B cell (primary cell): ENCODE measurements at places on chromosomes 4 and X.

DNA sequence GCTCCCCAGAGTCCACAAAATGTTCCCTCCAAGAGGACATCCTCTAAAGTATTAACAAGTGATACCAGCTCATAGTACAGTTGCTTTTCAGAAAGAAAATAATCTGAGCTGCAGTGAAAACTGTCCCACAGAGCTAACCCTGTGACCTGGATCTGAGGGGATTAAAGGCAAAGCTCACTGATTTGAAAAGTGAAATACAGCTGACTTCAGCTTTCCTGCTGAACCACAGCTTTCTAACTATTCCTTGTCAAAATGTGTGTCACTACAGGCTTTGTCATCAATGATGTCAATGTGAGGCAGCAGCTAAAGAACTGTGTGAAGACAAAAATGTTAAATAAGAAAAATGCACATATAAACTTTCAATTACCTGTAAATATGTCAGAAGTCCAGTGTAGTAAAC, 36.9 kb downstream of the DCHS2 start:
- no peaks in the 10 kb centered on the region for H3K36me3 ChIP-seq
- no peak overlapping the region for H3K4me3 ChIP-seq
- DNase-seq = no peak
- no peaks in the 10 kb centered on the region for H3K4me1 ChIP-seq
- H3K27me3 ChIP-seq = no peaks in the 10 kb centered on the region

- H3K27me3 ChIP-seq = no peaks in the 10 kb centered on the region
- H3K27ac ChIP-seq = no peak overlapping the region
- no peak overlapping the region for H3K4me3 ChIP-seq
- no peak for DNase-seq
Measured at GRCh38 chr4:3717241-3717640, 48.9 kb upstream of the ADRA2C start.

- no peak for DNase-seq
- no peaks in the 10 kb centered on the region for H3K4me1 ChIP-seq
- H3K27ac ChIP-seq = no peak overlapping the region
- H3K4me3 ChIP-seq = no peak overlapping the region
- no peaks in the 10 kb centered on the region for H3K36me3 ChIP-seq
Measured at GRCh38 chr4:93918856-93919255, 90.3 kb downstream of the ATOH1 start.

DNA sequence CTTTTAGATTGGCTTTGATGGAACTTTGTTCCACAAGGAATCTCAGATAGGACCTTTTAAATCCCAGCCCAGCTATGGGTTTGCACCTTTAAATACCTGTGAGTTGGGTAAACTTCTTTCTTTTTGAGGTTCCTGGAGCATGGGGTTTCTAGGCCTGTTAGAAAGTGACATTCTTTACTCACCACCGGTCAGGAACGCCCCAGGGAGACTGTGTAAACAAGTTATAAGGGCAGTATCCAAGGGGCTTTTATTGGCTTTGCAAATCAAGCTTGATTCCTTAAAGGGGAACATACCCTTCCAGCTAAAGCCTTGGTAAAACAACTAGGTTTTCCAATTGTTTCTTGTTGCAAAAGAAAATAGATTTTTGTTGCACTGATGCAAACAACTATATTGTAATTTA, 93.4 kb downstream of the TENT5D start:
- H3K36me3 ChIP-seq = no peaks in the 10 kb centered on the region
- H3K4me1 ChIP-seq = no peaks in the 10 kb centered on the region
- no peaks in the 10 kb centered on the region for H3K27me3 ChIP-seq
- DNase-seq = no peak
- no peak overlapping the region for H3K4me3 ChIP-seq
- H3K27ac ChIP-seq = no peak overlapping the region

- DNase-seq = no peak
- no peak overlapping the region for H3K27ac ChIP-seq
- no peaks in the 10 kb centered on the region for H3K27me3 ChIP-seq
Measured at GRCh38 chr4:80918004-80918403, 112.5 kb upstream of the BMP3 start.

- no peaks in the 10 kb centered on the region for H3K36me3 ChIP-seq
- H3K4me3 ChIP-seq = peak overlapping the region; percentile 83
- peaks cover 18% of the 10 kb centered on the region for H3K4me1 ChIP-seq
- no peaks in the 10 kb centered on the region for H3K27me3 ChIP-seq
- H3K27ac ChIP-seq = peak overlapping the region; percentile 76
Measured at GRCh38 chrX:131812847-131813825, 210.0 kb upstream of the STK26 start.

- no peak overlapping the region for H3K27ac ChIP-seq
- H3K4me1 ChIP-seq = no peaks in the 10 kb centered on the region
- peaks cover 3% of the 10 kb centered on the region for H3K27me3 ChIP-seq
- H3K4me3 ChIP-seq = no peak overlapping the region
Measured at GRCh38 chr4:73421708-73422457, 14.1 kb upstream of the AFP start.

- DNase-seq = no peak
- H3K27ac ChIP-seq = no peak overlapping the region
- H3K4me3 ChIP-seq = no peak overlapping the region
Measured at GRCh38 chrX:121191779-121192178, 144.4 kb downstream of the GLUD2 start.

GRCh38 chrX:154021131-154021611, 1.5 kb upstream of the IRAK1 start:
- H3K27me3 ChIP-seq = no peaks in the 10 kb centered on the region
- DNase-seq = no peak
- H3K27ac ChIP-seq = no peak overlapping the region
- H3K36me3 ChIP-seq = no peaks in the 10 kb centered on the region
- H3K4me3 ChIP-seq = no peak overlapping the region

GRCh38 chr4:52627876-52628275, 31.2 kb downstream of the USP46 start:
- no peak for DNase-seq
- no peak overlapping the region for H3K4me3 ChIP-seq
- no peaks in the 10 kb centered on the region for H3K4me1 ChIP-seq
- H3K27ac ChIP-seq = no peak overlapping the region
- H3K27me3 ChIP-seq = no peaks in the 10 kb centered on the region
- no peaks in the 10 kb centered on the region for H3K36me3 ChIP-seq

- H3K36me3 ChIP-seq = no peaks in the 10 kb centered on the region
- peaks cover 17% of the 10 kb centered on the region for H3K4me1 ChIP-seq
- H3K27ac ChIP-seq = peak overlapping the region; percentile 48
- no peak for DNase-seq
Measured at GRCh38 chr4:3291969-3292570, 751 bp upstream of the RGS12 start.

DNA sequence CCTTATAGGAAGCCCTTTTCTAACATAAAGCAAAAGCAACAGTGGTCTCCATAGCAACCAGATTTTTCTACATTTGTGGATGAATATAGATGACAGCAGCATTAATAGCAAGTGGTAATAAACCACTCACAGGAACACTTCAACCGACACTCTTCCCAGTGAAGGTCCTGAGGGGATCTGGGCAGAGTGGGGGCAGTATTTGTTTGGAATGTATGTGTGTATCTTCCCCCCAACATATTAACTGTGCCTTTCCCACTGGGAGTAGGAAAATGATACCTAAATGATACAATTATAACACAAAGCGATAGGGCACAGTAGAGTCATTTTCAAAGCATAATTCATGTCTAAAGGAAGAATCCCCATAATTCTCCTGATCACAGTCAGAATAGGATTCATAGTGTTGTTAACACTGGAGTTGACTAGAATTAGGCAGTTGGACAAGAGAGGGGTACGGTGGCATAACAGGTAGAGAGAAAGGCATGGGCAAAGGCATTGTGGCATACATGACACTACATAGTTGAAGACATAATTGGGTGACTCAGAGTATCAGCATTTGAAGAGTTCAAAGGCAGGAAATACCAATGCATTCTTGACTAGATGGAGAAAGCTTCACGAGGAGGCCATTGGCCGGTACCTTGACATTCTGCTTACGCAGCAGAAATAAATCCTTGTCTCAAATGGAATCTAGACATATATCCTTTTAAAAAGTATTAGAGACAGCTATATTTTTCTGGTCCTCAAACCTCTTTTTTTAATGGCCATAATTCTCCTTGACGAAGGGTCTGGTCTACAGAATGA, 15.2 kb downstream of the CAPN6 start:
- H3K4me3 ChIP-seq = no peak overlapping the region
- H3K36me3 ChIP-seq = no peaks in the 10 kb centered on the region
- H3K4me1 ChIP-seq = no peaks in the 10 kb centered on the region

DNA sequence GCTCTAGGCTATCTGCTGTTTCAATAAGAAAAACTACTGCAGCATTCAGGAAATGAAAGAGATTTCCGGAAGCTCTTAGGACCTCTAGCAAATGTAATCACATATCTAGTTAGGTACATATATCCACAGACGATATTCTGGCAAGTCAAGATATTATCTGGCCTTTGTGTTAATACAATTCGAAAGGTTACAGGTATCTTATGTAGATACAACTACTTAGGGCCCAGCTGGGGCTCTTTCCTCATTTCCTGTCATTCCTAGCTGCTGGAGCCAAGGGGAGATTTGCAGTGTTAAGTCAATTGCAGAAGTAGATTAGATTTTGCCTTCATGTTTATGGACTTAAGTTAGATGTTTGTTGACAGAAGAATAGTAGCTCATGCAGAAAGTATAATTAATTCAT, 299.5 kb downstream of the ARHGAP24 start:
- no peaks in the 10 kb centered on the region for H3K27me3 ChIP-seq
- peaks cover 6% of the 10 kb centered on the region for H3K36me3 ChIP-seq
- no peak for DNase-seq
- H3K27ac ChIP-seq = no peak overlapping the region
- peaks cover 20% of the 10 kb centered on the region for H3K4me1 ChIP-seq

GRCh38 chr4:11338956-11339782, 89.5 kb downstream of the HS3ST1 start:
- peak overlapping the region; percentile 42 for H3K27ac ChIP-seq
- H3K4me1 ChIP-seq = peaks cover 49% of the 10 kb centered on the region
- H3K4me3 ChIP-seq = no peak overlapping the region
- H3K36me3 ChIP-seq = no peaks in the 10 kb centered on the region

DNA sequence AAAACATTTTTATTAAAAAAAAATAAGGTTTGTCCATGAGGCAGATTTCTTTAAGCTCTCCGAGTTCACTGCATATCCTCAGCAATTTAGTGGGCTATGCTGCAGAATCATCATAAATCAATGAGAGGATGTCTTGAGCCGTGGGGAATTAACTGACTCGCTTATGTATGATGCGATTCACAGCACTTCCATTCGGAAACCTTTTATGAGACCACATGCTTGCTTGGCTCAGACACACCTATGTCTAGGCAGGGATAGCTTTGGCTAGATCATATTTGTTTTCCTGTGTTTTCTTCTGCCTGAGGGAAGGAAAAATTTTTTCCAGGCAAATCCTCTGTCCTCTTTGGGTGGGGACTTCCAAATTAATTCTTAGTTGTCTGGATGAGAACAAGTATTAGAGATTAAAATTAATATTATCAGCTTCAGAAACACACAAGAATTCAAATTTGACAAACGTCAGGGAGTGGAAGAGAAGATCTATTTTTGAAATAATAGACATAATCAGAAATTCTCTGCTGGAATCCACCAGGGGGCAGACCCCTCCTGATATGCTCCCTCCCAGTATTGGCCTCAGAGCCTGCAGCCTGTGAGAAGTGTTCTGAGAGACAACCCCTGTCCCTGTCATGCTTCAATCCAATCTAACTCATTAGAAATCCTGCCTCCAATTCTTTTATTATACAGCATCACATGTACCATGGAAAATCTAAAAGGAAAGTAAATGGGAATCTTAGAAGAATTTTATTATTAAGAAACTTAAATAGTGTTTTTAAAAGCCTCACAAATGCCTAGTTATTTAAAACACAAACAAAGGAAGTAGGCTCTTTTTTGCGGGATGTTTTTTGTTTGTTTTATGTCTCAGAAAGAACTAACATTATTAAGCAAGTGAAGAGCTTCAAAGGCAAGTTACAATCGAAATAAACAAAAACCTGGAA, 345.1 kb upstream of the TACR3 start:
- no peaks in the 10 kb centered on the region for H3K27me3 ChIP-seq
- no peak overlapping the region for H3K4me3 ChIP-seq
- DNase-seq = no peak
- H3K36me3 ChIP-seq = no peaks in the 10 kb centered on the region

DNA sequence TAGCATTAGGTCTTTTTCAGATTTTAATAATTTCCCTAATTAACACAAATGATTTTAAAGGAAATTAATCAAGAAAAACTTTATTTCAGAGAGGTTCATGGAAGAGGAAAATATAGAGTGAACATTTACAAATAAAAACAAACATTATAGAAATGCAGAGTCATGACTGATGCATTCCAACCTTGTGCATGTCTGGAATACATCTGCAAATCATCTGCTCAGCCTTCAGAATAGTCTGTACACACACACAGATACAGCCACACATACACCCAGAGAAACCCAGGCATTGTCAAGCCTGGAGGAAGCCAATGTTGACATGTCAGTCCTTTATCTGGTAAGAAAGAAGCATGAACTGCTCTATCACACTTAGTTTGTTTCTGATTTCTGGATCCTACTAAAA, 61.3 kb upstream of the NFKB1 start:
- no peak overlapping the region for H3K27ac ChIP-seq
- no peaks in the 10 kb centered on the region for H3K27me3 ChIP-seq
- no peak overlapping the region for H3K4me3 ChIP-seq

DNA sequence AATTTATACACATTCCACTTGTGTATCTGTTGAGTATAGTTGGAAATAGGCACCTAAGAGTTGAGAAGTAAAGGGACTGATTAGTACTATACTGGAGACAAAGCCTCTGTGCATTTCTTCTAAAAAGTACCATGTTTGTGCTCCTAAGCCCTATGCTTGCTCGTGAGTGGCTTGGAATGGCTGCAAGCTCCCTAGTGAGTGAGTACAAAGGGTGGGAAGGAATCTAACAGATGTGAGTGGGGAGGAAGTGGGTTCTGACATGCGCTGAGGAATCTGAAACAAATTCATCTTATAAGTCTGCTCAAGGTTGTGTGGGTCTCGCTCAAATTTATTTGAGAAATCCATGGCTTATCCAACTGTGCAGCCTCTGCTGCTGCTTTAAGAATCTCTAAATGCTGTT, 13.3 kb downstream of the SPCS3 start:
- H3K27me3 ChIP-seq = no peaks in the 10 kb centered on the region
- no peaks in the 10 kb centered on the region for H3K4me1 ChIP-seq
- DNase-seq = no peak
- no peak overlapping the region for H3K4me3 ChIP-seq

DNA sequence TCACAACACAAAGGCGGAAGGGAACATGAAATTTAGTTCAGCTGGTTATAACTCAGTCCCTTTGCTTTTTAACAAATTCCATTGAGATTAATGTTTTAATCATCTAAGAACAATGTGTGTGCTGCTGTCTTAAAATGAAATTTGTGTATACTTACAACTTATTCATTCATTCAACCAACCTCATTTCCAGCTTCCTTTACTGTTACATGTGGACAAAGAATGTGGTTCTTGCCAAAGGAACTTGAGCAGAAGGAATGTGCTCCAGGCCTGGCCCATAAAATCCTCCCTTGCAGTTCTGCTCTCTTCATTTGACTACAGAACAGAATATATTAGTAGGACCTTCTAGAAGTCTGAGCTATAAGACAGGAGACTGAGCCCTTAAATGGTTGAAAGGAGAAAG, 176.8 kb upstream of the GLRA2 start:
- no peak overlapping the region for H3K4me3 ChIP-seq
